Heart left ventricle (tissue), 16 donors: ENCODE measurements at places on chromosomes 7 and 10. TPM values are rescaled to one million over a fixed set of nuclear protein-coding genes. Genes with fewer than 3 reads are reported as not detected.

SPDYE6 gene
- not detected for polyA plus RNA-seq

AKR1C3 gene
- 17.5 TPM for polyA plus RNA-seq

AIMP2 gene
- 72.3 TPM for polyA plus RNA-seq

C10orf53 gene
- not detected for polyA plus RNA-seq

DNA sequence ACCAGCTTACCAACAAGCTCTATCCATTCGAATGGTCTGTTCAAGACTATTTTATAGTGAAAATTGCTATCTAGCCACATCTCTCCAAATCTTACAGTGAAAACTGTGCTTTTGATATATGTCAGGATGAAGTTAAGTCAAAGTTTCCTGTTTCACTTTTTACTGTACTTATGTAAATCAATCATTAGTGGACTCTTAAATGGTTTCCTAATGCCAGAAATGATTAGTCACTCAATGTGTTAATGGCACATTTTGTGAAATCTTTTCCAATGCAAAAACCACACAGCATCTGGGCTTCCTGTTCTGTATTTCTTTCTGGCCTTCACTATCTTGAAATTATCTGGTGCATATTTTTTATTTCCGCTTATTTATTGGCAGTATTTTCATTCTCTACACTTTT is 87.3 kb upstream of the STEAP1B start:
- no peak for DNase-seq

GRCh38 chr7:30241767-30242166 is 42.6 kb upstream of the ZNRF2 start:
- DNase-seq: no peak

- no peak for DNase-seq
These were observed 527.8 kb upstream of the AUTS2 start for GRCh38 chr7:69070476-69070875.

- no peak for DNase-seq
These were observed 405.0 kb upstream of the ZMIZ1 start for GRCh38 chr10:78663721-78664120.

DNA sequence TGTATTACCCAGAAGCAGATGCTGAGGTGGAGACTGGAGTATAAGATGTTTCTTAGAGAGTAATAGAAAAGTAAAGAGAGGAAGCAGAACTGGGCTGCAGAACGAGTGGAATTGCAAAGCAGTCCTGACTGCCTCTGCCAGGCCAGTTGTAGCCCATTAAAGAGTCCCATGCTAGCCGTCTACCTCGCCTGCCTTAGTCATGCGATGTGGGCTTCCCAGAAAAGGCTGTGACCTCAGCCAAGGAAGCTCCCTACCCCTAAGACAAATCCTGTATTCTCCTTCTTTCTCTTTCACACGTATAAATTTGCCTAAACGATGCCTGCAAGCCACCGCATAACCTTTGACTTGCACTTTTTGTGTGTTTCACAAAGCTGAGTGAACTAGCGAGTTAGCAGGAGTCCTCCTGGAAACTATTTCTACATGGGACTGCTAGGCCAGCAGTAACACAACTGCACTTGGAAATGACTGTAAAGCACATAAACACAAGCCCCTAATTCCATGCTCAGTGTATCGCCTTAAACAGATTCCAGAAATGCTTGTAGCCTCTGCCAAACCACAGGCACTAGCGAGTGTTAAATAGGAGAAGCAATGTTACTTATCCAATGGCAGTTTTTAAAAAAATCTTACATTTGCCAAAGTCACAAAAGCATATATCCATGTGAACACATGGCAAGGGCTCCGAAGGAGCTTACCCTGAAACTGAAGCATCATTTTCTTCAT is 47.4 kb upstream of the GNAI1 start:
- no peak for DNase-seq

GRCh38 chr10:103666087-103666761 is 172.7 kb downstream of the NEURL1 start:
- DNase-seq: no peak

- no peak for DNase-seq
These were observed 567.4 kb upstream of the FZD8 start for GRCh38 chr10:36209480-36209879.

DNA sequence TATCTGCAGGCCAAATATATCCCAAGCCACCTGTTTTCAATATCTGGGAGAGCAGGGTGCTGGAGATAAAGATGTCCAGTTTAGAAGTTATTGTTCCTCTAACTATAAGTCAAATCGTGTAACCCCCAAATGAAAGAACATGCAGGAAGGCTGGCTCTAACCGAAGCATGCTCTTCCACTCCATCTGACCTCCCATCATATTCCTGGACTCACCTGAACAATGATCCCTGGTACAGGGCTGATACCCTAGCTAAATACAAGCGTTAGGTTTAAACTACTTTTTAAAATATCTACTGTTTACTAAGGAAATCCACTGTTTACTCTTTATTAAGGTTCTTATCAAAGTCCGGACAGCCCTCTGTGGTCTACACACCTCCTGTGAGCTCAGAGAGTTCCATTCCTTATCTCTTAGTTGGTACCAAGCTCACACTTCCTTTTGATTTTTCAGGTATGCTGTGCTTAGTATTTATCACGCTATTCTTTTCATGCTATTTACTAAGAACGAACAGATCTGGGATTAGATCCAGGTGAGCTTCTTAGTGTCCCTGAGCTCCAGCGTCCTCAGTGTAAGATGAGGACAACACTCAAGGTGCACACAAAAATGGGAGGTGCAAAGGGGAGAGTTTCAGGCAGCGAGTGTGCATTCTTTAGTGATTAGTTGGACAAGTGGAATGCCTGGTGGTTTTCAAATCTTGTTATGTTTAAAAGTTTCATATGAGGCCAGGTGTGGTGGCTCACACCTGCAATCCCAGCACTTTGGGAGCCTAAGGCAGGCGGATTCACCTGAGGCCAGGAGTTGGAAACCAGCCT is 23.6 kb upstream of the COBL start:
- no peak for DNase-seq

DNA sequence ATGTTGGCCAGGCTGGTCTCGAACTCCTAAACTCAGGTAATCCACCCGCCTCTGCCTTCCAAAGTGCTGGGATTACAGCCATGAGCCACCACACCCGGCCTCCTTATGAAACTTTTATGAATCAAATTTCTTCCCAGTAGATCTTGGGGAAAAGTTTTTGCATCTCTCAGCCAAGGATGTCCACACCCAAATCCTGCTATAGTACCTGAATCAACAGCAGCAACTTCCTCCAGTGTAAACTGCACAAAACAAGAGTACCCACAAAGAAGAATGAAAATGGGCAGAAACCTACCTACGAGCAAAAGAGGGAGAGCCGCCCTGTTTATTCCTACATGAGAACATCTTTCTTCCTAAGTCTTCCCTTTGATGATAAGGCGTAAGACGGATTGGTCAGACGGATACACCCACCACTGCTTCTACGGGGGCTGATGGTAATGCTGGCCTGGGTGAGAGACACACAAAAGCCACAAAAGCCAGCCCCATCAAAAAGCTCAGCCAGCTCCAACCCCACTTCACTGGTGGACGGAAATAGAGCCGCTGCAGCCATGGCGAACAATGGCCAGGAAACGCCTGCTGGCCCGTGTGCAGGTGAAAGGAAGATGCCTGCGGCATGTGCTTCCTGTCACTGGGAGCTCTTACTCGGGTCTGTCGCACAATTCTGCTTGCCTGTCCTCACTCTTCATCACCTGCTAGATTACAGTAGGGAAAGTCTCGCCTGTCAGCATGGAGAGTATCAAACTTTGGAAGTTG is 10.4 kb downstream of the JCAD start:
- DNase-seq: peak; percentile 60

GRCh38 chr7:87876869-87877234 is 559 bp downstream of the DBF4 start:
- DNase-seq: peak; percentile 68

- DNase-seq: no peak
These were observed 64.0 kb downstream of the PRR15 start for GRCh38 chr7:29627631-29628030.

- DNase-seq: no peak
These were observed 37.1 kb upstream of the COMTD1 start for GRCh38 chr10:75272896-75273295.
